AG08396 (cell line): ENCODE measurements at places on chromosomes 2 and 18.

GRCh38 chr2:99748344-99748743 lies 258.5 kb upstream of the REV1 start:
- no peak for DNase-seq

- no peak for DNase-seq
Observed at GRCh38 chr2:33118651-33119050, 171.9 kb downstream of the LTBP1 start.

DNA sequence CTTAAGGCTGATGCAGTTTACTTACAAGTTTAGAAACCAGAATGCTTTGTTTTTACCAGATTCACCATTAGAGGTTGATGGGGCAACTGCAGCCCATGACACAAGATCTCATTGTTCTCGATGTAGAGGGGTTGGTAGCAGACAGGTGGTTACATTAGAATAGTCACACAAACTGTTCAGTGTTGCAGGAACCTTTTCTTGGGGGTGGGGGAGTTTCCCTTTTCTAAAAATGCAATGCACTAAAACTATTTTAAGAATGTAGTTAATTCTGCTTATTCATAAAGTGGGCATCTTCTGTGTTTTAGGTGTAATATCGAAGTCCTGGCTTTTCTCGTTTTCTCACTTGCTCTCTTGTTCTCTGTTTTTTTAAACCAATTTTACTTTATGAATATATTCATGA lies 99.4 kb upstream of the IL1R2 start:
- DNase-seq, result no peak

DNA sequence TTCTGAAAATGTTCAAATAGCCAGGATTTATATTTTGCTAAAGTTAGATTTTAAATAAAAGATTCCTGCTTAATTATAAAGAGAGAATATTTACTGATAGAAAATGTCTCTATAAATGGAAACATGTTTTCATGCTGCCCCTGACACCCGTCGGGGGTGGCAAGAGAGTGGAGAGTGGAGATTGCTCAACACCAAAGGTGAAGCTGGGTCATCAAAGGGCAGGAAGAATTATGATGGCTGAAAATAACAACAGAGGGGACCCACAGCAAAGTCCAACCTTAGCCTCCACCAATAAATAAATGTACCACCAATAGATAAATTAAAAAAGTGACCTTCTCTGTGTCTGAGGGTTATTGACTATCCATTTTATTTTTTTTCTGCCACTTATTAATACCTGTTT lies 326.8 kb upstream of the GYPC start:
- no peak for DNase-seq

DNA sequence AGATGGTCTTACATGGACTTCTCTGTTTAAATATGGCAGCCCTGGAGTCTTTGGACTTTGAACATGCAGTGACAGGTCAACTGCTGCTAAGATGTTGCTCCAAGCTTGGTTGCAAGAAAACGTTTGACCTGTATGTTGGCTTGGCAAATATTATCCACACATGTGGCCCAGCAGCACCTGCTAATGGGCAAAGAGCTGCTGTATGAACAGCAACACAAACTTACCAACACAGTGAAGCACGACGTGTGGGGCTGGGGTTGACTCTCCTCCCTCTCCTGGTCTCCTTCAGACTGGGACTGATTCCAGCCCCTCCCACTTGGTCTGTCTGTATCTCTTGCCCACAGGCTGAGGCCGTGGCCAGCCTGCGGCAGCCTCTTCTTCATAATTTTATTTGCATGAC lies 3.8 kb downstream of the KCNE4 start:
- no peak for DNase-seq

- DNase-seq, result no peak
Observed at GRCh38 chr2:69080071-69080470, 67.1 kb downstream of the ANTXR1 start.

- no peak for DNase-seq
Observed at GRCh38 chr2:18368008-18368407, 192.4 kb downstream of the RDH14 start.

- DNase-seq, result peak; percentile 80
Observed at GRCh38 chr2:220228310-220229006, 601.0 kb downstream of the SLC4A3 start.

DNA sequence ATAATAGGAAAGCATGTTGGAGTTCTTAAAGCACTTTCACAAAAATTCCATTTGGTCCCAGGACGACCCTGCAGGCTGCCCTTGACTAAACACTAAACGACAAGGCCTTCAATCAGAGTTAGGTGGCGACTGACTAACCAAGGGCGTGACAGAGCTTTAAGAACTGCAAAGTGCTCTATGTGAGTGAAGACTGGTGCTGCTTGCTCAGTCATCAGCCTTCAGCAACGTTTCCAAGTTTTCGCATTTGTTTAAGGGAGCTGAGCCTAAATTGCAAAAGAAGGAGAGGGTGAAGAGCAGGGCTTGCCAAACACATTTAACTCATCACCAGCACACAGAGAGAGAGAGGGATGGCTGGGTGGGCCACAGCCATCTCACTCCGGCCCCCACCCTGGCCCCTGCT lies 204.7 kb upstream of the PID1 start:
- DNase-seq, result no peak

DNA sequence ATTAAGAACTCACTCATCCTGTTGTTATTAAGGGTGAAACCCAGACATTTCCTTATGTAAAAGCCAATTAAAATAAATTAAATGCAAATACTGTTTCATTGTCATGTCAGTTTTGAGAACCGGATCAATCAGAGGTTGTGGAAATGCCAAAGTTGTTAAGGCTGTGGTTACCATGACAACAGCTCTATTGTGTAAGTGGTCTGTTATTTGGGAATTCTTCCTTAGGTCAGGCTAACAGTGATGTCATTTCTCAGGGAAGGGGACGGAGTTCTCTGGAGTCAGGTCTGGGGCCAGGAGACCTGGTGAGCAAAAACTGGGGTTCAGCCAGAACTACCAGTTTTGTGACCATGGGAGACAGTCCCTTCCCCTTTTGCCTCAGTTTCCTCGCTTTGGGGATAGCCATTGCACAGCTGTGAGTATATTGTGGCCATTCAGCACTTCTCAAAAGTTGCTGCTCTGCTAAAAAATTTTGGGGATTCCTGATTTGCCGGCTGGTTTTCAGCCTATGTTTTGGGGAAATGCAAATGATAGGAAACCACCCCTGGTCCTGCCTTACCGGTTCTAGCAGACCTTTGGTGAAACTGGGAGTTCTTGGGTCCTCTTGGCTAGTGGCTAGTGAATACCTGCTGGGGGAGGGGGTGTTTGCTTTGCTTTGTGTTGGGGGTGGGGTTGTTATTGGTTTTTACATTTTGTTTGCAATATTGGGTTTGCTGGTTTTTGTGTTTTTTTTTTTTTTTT lies 21.6 kb downstream of the HPCAL1 start:
- no peak for DNase-seq

DNA sequence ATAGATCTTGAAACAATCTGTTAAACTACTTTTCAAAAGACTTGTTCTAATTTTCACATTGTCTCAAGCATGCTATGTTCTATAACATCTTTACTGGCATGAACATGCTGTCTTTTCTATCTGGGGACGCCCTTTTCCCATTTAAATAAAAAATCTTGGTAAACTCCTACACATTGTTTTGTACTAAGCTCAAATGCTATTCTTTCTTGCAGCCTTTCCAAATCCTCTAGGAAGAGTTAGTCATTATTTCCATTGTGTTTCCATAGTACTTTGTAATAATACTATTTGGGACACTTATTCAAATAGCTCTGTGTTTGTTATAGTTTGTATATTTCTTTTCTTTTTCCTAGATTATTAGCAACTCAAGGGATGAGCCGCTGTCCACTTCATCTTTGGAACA lies 828.6 kb upstream of the FSHR start:
- DNase-seq, result no peak

- no peak for DNase-seq
Observed at GRCh38 chr2:234252772-234253171, 202.3 kb downstream of the SPP2 start.

- no peak for DNase-seq
Observed at GRCh38 chr2:210475706-210476105, 853 bp downstream of the LANCL1 start.

DNA sequence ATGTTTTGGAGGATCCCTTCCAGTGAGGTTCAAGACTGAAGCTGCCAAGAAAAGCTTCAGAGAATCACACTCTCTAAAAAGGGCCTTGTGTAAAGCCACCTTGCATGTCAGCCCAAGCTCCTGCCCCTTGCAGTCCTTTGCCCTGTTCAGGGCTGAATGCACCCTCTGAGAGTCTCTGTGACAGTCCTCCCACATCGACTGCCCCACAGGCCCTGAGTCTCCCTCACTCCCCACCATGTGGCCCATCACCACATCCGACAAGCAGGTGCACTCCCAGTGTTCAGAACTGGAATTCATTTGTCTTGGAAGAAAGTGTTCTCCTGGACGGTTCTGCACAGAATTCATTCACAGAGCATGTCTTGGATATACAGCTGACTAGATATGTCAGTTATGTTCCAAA lies 31.0 kb downstream of the BCL11A start:
- DNase-seq, result no peak

- DNase-seq, result peak; percentile 58
Observed at GRCh38 chr2:218006741-218007140, 3.9 kb upstream of the TNS1 start.

GRCh38 chr2:142642650-142643049 lies 234.8 kb upstream of the KYNU start:
- no peak for DNase-seq

DNA sequence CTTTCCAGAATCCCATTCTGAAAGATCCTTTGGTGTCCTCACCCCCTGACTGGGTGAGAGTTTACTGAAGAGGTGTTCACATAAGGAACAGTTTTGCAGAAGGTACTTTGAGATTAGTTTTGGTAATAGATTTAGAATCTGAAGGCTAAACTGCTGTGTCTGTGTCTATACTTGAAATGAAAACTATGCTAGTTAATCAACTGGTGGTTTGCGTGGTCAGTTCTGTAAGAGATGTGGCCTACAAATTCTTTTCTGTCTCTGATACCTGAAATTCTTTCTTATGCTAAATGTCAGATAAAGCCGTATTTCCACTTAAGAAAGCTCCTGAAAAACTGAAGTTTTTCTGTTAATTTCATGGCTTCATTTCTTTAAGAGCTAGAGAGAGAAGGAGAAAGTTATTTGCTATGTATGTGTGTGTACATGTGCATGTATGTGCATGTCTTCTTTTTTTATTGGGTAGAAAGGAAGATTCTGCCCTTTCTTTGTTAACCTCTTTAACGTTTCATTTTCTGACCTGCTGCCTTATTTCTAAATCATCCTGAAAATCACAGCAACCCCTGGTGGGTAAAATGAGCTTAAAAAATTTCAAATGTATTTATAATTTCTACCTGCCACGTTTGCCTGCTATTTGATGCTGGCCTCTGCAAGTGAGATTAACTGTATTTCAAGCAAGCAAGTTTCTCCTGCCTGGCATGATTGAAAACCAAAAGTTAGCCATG lies 552.0 kb upstream of the NRP2 start:
- no peak for DNase-seq

DNA sequence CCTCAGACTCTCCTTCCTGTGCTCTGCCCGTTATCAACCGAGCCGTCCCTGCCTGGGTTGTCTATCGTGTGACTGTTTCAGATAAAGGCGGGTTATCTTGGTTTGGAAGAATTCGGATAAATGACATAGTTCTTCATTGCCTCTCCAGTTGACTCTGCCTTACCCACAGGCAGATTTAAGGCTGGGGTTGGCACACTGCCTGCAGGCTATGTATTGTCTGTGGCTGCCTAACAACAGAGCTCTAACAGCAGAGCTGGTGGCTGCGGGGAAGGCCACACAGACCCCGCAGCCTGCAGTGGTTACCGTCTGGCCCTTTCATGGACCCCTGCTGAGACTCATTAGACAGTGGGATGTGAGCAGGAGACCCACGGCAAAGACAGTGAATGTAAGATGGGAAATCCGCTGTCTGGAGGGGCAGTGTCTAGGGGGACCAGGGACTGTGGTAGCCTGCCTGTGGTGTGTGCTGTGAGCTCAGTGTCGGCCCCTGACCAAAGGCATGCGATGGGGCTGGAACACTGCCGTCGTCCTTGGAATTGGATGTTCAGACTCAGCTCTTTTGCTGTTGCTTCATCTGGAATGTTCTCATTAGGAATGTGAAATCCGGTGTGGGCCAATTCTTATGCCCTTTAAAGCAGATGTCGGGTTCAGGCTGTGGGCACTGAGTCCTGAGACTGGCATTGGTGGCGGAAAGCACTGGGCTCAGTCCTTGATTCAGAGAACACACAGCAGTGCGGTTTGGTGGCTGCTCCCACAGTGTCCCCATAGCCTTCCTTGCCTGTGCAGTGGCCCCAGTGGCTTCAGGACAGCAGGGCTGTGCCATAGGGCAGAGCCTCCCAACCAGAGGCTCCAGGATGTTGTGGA lies 44.5 kb downstream of the SH3RF3 start:
- DNase-seq, result peak; percentile 77

GRCh38 chr18:55119434-55119833 lies 160.2 kb upstream of the CCDC68 start:
- no peak for DNase-seq

GRCh38 chr2:233811732-233812131 lies 33.6 kb downstream of the MROH2A start:
- DNase-seq, result no peak

GRCh38 chr2:119202610-119203310 lies 20.9 kb upstream of the STEAP3 start:
- no peak for DNase-seq

GRCh38 chr2:234457421-234457820 lies 39.5 kb downstream of the ARL4C start:
- peak; percentile 23 for DNase-seq

GRCh38 chr18:23752796-23753195 lies 63.5 kb downstream of the LAMA3 start:
- no peak for DNase-seq

- DNase-seq, result no peak
Observed at GRCh38 chr18:34838669-34839068, 128.6 kb downstream of the DTNA start.

DNA sequence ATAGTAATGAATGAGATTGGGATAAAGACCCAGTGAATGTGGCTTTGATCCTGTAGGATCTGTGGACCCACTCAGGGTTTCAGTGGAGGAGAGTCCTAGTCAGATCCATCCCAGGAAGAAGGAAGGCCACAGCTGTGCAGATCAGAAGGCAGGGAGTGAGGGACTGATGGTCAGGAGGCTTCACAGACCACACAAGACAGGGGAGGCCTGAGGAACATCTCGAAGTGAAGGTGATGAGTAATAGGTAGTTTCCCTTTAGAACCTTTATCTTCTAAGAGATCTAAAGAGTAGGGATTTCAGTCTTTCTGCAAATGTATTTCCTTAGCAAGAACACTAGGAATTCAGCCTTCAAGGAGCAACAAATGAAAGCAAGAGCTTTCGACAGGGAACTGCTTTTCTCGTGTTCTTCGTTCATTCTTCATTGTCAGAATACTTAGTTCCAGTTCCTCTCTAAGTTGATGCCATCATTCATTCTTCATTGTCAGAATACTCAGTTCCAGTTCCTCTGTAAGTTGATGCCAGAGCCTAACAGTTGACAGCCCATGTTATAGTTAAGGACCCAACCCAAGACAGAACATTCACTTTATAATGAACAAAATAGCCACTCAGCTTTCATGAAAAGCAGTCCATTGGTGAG lies 150.2 kb upstream of the EPAS1 start:
- no peak for DNase-seq

DNA sequence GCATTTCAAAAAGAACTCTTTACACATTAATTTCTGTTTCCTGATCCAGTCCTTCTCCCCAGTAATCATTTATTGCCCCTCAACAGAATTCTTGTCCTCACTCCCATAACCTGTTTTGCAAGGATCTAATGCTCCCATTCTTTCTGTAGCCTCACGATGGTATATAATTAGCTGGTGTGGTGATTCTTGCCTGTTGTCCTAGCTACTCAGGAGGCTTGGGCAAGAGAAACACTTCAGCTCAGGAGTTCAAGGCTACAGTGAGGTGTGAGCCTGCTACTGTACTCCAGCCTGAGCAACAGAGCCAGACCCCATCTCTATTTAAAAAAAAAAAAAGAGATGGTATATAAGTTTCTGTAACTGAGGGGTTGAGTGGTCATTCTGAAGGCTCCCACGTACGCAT lies 7.7 kb upstream of the TRAPPC8 start:
- DNase-seq, result no peak
